ENCODE measurements at places on chromosomes 12 and 14.

- DNase-seq, result no peak
Measured at GRCh38 chr12:47110718-47111391, 31.1 kb upstream of the AMIGO2 start.

DNA sequence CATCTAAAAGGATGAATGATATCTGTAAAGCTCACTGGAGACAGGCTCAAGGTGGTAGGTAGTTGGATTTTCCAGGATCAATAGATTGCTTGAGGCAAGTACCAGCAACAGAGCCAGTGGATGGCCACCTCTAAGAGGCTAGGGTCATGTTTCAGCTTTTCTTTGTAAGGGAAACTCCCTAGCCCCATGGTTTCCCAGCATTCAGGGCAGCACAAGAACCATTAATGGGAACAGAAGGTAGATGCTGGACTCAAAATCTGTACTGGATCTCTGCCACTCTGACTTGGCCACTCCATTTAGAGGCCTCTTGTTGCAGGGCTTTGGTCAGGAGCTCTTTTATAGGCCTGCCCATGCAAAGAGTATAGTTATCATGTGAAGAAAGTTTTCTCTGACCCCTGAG, 76.1 kb upstream of the DYRK2 start:
- no peak for DNase-seq

DNA sequence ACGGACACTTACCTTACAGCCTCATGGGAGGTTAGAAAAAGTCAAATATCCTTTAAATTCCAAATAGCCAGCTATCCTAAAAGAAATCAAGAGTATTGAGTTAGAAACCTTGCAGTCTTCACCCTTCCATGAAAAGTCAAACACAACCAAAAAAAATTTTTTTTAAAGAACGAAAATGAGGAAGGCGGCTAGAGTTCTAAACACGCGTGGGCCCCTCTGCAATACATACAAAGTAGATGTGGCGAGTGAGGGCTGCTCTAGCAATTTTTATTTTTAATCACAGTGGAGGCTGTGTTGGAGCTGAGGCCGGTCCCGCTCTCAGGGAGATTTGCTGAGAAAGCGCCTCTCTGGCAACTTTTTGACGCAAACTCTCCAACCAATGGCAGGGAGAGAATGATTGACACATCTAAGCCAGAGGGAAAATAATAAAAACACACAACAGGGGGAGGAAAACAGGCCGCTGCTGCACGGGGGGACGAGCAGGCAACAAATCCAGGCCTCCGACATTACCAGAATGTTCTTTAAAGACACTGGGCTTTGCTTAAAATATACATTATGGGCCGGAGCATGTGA, at the start of gene OTX2:
Gene OTX2, minus strand, starts transcription at position 333 of the 573 bp plus-strand sequence. CDS start 5,023 bp downstream, outside the sequence.
- no peak for DNase-seq

DNA sequence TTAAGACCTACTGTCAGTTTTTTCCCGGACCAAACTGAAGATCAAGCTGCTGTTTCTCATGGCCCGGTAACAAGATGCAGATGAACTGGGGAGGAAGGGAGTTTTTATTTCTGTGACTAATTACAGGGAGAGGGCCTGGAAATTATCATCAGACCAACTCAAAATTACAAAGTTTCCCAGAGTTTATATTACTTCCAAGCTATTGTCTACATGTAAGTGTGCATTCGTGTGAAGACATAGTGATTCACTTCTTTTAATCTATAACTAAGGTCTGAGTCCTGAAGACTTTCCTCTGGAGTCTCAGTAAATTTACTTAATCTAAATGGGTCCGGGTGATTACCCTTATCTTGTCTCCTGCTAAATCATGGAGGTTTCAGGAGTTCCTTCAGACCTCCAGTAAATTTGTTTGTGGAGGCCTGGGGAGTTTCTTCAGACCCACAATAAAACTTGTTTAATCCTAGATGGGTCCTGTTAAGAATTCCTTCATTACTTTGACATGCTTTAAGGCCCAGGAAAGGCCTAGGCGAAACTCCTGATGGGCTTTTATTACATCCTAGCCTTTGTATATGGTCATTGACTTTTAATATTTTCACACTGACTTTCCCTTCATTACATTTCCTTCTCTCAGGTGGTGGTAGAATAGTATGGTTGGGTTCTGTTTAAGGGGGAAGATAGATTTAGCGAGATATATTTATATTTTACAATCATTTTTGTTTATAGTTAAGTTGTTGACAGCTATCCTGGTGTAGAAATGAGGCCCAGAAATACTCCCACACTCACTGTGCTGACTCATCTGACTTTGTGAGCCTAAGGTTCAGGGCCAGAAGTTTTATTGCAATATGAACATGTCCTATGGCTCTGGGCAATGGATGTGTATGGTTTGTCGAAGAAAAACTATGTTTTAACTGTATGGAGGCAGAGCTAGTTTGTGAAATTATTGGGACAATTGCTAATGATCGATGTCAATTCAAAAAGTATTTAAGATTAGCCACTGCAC, 627.0 kb upstream of the FBXO33 start:
- DNase-seq, result no peak

DNA sequence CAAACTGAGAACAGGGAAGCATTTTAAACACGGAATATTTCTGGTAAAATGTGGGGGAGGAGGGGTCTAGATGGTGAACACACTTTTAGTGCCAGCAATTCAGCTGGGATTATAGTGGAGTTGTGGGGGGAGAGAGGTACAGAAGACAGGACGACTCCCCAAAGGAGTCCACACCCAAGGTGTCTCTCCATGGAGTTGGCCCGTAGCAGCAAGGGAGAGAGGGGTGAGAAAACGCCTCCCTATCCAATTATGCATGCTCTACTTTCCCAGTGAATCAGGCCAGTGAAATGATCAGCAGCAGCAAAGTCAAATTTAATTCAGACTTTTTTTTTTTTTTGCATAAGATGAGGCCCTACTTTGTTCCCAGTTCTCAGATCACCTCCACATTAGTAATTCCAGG, 38.6 kb downstream of the BTG1 start:
- no peak for DNase-seq

GRCh38 chr14:31080056-31080455, 53.9 kb upstream of the STRN3 start:
- no peak for DNase-seq

- DNase-seq, result no peak
Measured at GRCh38 chr12:38253778-38254177, 62.8 kb upstream of the ALG10B start.

DNA sequence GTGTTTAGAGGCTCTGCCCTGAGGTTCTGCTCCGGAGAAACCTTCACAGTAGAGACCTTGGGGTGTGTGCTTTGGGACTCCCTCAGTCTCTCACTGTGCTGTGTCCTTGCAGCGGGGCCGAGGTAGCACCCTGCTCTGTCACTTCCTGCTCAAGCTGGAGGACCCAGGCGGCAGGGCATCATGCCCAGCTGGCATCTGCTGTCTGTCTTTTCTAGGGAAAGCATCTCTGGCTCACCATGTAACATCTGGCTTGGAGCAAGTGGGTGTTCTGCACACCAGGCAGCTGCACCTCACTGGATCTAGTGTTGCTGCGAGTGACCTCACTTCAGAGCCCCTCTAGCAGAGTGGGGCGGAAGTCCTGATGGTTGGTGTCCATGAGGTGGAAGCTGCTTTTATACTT, 124.5 kb downstream of the ESRRB start:
- no peak for DNase-seq

DNA sequence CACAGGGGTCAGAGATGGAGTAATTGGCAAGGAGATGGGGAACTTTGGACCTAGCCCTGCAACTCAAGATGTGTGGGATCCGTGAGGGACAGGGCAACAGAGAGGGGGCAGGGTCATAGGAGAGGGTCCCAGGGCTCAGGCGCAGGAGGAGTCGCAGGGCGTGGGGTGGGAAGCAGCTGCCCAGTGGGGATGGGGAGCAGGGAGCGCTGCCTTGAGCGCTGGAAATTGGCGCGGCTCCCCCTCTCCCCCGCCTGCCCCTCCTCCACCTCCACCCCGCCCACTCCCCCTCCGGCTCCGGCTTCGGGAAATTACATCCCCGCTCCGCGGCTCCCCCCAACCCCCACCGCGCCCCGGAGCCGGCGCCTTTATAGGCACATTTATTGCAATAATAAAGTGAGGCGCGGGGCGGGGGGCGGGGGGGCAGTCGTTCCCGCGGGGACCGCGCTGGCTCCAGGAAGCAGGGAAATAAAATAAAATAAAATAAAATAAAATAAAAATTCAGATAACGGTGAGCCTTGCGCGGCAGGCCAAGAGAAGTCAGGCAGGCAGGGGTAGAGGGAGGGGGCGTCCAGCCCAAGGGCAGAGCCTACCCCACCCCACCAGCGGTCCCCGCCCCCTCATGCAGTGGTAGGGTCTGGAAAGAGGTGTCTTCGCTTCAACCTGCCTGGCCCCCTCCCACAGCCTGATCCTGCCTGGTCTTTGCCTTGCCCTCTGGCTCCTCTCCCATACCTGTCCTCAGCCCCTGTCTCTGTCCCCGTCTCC, 3.6 kb downstream of the NXPH4 start:
- DNase-seq, result no peak
